ENCODE measurements at places on chromosomes 7 and 10.

DNA sequence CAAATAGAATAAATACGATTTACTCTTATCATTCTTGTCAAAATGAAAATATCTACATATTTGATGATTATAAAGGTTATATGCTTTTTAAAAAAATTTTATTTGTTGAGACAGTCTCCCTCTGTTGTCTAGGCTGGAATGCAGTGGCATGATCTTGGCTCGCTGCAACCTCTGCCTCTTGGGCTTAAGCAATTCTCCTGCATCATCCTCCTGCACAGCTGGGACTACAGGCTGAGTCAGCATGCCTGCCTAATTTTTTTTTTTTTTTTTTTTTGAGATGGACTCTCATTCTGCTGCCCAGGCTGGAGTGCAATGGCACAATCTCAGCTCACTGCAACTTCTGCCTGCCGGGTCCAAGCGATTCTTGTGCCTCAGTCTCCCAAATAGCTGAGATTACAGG is 48.9 kb downstream of the PUS7 start:
- DNase-seq, result no peak

- DNase-seq, result no peak
These were observed 55.4 kb upstream of the HELLS start for GRCh38 chr10:94489976-94490788.

- DNase-seq, result no peak
These were observed 40.1 kb downstream of the LYZL2 start for GRCh38 chr10:30589441-30589840.

DNA sequence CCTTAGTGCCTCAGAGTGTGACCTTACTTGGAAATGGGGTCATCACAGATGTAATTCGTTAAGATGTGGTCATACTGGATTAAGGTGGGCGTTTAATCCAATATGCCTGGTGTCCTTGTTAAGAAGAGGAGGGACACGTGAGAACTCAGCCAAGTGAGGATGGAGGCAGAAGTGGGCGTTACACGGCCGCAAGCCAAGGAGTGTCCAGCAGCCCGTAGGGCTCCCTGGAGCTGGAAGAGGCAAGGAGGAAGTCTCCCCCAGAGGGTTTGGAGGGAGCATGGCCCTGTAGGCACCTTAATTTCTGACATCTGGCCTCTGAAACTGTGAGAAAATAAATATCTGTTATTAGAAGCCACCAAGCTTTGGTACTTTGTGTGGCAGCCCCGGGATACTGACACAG is 21.3 kb downstream of the DOCK1 start:
- no peak for DNase-seq

DNA sequence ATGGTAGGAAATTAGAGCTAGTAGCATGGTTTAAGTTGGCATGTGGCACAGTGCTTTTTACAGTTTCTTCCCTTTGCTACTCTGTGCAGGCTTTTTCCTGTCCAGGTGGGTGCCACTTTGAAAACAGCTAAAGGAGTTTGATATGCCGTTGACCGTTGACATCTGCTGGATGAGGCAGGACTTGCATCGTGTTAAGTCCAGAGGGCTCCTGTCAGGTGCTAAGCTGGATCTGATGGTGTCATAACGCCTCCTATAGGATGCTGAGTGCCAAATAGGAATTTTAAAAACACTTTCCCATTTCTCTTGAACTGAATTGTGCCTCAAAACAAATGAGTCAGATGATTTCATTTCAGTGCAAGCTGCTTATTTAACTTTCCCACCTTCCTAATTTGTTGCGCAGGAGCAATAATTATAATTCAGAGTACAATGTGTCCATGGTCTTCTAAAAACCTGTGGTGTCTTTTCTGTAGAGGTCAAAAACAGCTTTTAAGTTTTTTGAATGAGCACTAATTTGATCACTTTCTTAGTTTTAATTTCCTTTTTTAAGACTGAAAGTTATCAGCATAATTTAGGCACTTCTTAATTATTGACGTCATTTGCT is 178.3 kb downstream of the CDCA7L start:
- DNase-seq, result no peak

DNA sequence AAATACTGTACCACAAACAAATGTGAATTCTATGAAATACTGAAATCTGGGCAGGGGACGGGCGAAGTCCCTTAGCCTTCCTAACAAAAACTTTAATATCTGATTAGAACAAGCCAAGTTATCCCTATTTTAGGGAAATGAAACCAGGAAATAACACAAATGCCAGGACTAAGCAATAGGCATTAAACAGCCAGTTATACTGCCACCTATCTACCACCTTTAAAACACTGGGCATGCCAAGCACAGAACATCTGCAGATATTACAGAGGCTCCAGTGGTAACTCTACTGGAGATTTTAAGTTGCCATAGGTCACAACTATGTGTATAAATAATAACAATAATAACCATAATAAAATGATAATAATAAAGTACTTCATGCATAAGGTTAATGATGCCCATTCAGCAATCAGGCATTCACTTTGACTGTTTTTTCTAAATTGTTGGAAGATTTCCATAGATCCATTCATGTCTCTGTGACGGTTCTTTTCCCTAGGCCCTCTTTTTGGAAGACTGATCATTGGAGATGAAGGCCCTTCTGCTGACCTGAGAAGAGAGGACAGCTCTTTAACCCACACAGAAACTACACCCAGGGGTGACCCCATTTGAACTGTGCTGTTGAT is 195.7 kb downstream of the CACNA2D1 start:
- no peak for DNase-seq

All from activated CD4-positive, CD25-positive, alpha-beta regulatory T cell (primary cell).